ENCODE measurements at places on chromosomes 2 and 18.

DNA sequence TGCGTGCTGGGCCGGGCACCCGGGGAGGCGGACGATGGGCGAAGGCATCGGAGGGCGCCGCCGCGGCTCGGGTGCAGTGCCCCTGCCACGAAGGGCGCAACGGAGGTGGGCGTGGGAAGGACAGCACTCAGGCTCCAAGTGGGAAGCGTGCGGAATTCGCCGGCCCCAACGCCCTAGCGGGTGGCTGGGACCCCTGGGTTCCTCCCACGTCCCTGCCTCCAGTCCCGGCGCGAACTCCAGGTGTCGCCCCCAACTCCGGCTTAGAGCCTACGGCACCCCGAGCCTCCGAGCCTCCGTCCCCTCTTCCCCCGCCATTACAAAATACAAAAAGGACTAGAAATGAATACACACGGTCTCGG is 1.3 kb downstream of the CYP27C1 start:
- DNase-seq: no peak

DNA sequence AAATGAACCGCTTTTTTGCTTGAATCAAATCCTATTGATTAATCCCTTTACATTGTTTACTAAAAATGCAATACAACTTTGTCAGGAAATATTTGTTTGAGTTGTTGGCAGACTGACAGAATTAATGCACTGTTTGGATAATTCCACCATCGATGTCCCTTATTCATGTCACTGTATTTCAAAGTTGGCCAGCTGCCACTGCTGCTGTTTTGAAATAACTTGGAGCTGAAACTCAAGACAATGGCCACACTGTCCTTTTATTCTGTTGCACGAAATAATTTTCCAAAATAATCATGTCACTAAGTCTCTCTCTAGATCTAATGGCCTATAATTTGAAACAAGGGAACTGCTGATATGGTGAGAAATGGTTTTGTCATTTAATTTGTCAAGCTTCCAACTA is 55.2 kb upstream of the PAX3 start:
- no peak for DNase-seq

DNA sequence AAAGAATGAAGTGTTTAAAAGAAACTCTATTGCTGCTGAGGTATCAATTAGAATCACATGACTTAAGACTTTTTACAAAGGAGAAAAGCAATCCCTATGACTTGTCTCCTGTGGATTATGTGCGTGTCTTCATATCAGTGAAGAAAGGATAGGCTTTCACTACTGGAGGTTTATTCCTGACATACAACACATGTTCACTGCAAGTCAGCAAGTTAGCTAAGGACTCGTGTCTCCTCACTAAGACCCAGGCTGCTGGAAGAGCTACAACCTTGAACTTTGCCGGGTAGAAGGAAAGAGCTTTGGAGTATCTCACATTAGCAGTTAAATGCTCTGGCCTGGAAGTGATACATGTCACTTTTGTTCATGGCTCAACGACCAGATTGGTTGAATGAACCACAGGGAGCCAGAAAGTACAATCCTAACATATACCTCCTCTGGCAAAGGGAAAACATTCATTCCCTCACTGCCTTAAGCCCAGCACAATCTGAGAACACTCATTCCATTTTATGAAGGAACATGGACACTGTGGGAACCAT is 215.3 kb downstream of the RNF152 start:
- no peak for DNase-seq

DNA sequence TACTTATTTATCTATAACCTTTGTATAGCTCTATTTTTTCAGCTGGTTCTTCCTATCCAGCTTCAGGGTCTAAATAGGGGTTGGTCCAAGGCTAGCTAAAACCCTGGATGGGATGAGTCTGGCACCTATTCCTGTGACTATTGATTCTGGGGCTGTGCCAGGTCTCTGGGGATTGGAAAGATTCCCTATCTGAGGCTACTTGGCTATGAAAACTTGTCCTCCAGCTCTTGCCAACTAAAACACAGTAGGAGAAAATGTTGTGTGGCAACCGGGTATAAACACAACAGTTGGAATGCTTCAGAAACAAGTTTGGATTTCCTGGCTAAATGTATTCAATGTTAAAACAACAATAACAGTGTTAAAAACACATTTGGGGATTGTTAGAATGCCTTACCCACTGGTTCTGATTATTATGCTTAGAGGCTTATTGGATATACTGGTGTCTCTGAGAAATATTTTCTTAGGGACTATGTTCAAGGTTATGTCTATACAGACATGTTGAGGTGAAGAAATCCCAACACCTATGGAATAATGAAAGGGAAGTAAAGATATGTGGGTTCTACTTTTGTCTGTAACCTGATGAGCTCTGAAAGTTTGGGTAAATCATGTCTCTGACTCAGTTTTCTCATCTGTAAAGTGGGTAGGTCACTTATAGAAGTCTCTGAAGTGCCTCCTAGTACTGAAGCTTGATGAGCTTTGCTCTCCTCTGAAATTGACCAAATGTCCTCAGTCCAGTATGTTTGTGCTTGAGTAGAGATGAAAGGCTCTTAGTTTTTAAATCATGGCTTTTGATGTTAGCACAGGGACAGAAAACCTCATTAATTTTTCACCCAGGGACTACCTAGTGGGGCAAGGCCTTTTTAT is 460.7 kb downstream of the MTX2 start:
- DNase-seq: no peak

DNA sequence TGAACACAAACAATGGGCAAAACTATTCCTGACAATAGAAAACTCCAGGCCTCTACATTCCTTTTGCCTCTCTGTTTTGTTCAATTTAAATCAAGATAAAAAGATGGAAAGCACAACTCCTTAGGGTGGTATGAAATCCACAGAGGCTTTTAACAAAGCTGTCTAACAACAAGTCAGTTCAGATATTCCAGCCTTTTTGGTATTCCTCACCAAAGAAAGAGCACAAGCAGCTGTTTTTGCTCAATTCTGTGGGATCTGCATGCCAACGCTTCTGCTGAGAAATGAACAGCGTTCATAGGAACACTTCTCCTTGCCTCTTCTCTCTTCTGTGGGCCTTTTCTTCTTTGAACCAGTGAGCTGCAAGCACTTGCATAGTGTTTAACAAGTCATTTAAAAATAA is 411.6 kb upstream of the TCF4 start:
- no peak for DNase-seq

- no peak for DNase-seq
These were observed 343.9 kb downstream of the DYSF start for GRCh38 chr2:71797035-71797810.

- DNase-seq: no peak
These were observed 778.5 kb downstream of the BCL11A start for GRCh38 chr2:59774821-59775433.

- DNase-seq: no peak
These were observed 83.8 kb downstream of the EDAR start for GRCh38 chr2:108905176-108905575.

DNA sequence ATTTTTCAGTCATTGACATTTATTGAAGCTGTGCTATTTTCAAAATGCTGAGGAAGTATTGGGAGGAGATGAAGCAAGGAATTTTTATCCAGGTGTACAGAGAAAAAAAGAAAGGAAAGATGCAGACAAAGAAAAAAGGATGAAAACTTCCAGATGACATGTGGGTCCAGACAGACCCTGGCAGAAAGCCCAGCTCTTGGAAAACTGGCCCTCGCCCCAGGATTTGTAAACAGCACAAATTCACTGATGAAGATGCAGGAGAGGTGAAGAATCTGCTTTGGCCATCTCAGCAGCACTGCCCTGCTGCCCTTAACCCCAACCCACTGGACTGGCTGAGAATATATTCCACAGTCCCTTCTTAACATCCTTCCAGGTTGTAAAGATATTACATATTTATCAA is 12.5 kb downstream of the TACR1 start:
- DNase-seq: no peak

DNA sequence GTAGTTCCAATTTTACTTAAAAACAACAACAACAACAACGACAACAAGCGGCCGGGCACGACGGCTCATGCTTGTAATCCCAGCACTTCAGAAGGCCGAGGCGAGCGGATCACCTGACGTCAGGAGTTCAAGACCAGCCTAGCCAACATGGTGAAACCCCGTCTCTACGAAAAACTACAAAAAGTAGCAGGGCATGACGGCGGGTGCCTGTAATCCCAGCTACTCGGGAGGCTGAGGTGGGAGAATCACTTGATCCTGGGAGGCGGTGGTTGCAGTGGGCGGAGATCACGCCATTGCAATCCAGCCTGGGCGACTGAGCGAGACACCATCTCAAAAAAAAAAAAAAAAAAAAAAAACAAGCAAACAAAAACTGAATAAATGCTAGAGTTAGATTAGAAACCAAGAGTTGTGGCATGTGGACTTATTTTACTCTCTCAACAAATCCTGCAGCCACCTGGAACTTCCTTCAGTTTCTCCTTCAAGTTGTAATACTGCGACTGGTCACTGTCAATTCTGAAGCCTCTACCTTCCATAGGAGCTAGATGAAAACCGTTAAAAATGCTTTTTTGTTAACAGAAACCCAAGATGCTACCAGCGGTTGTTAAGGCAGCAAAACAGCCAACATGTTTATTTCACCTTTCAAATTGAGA is 1.3 kb downstream of the ATP5F1A start:
- no peak for DNase-seq

GRCh38 chr2:11466307-11467128 is 557 bp upstream of the E2F6 start:
- DNase-seq: no peak

- no peak for DNase-seq
These were observed 151.4 kb downstream of the HNMT start for GRCh38 chr2:138115666-138116065.

DNA sequence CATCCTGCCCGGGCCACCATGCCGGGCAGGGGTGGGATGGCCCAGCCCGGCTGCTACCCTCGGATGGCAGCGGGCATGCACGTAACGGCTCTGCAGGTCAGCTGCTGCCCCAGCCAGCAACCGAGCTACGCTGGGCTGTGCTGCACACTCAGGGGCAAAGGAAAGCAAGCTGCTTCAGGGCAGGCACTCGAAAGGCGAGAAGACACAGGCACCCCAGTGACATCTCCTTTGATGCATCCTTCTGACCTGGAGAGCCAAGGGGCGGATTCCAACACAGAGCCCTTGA is 8.8 kb downstream of the HDAC4 start:
- no peak for DNase-seq

- no peak for DNase-seq
These were observed 28.5 kb upstream of the LAMA1 start for GRCh38 chr18:7146067-7146466.

GRCh38 chr2:69237070-69237670 is 149.9 kb downstream of the GFPT1 start:
- DNase-seq: no peak

DNA sequence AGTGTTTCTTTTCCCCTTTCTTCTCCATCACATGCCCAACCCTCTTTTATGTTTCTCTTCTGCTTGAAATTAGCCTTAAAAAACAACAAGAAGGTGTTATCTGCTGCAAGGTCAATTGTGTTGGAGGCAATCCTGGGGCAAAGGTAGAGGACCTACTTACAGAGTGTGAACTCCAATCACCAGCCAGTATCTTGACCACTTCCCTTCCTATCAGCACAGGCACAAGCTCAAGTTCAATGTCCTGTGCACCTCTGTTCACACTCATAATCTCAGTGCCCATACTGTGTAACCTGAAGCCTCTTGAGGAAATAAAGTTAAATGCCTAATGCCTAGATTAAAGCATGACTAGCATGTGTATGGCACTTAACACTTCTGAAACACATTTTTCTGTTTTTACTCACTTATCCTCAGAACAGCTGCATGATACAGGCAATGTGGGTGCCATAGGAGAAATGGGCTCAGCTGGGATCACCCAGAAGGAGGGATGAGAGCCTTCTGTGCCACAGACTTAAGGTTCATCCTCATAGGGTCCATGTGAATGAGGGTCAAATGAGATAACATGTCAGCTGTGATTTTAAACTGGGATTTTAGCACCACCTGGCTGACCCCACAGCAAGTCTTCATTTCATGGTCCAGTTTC is 701.5 kb downstream of the BCL11A start:
- DNase-seq: no peak

GRCh38 chr2:232741294-232741693 is 35.1 kb downstream of the KCNJ13 start:
- no peak for DNase-seq

DNA sequence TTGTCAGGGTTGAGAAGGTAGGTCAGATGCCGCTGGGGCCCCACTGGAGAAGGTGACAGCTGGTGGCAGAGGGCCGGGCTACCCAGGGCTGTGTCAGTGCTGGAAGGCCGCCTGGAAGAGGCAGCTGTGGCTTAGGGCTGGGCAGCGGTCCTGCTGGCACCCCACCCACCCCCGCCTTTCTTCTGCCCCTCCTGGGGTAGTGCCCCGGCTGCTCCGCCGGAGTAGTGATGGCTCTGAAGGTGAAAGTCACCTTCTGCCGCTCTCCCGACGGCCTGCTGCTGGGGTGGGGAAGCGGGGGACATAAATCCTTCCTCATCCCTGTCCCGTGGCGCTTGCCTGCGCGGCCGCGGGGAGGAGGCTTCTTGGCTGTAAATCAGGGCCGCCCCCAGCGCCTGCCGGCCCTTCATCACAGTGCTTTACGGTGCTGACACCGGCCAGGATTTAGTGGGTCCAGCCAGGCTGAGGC is 332.2 kb downstream of the DYSF start:
- no peak for DNase-seq

- no peak for DNase-seq
These were observed 32.8 kb upstream of the DNAH7 start for GRCh38 chr2:196101325-196101991.

All from activated CD4-positive, alpha-beta T cell treated with anti-CD3 and anti-CD28 coated beads, Interleukin-2, amount 10 ng/mL, durations not matched to agents 7 days and 5 days (primary cell).